ENCODE measurements at places on chromosomes 4 and X. TPM values are rescaled to one million over a fixed set of nuclear protein-coding genes. Genes with fewer than 3 reads are reported as not detected.

CXCL11 gene
- total RNA-seq = not detected

BEND2 gene
- total RNA-seq = not detected

GPRASP3 gene
- total RNA-seq = 33.4 TPM

BMX gene
- 0.09 TPM for total RNA-seq

STATH gene
- not detected for total RNA-seq

F8A2 gene
- total RNA-seq = not detected

NDNF gene
- 64.3 TPM for total RNA-seq

HPGDS gene
- 3.6 TPM for total RNA-seq

GAGE1 gene
- total RNA-seq = not detected

C4orf17 gene
- not detected for total RNA-seq

CPEB2 gene
- 24.3 TPM for total RNA-seq

UBA1 gene
- 112 TPM for total RNA-seq

HTT gene
- total RNA-seq = 83.8 TPM
